NCI-H2081 treated with DMSO at 0.1 percent for 48 hours (cell line): ENCODE measurements at places on chromosomes 3 and 15.

DNA sequence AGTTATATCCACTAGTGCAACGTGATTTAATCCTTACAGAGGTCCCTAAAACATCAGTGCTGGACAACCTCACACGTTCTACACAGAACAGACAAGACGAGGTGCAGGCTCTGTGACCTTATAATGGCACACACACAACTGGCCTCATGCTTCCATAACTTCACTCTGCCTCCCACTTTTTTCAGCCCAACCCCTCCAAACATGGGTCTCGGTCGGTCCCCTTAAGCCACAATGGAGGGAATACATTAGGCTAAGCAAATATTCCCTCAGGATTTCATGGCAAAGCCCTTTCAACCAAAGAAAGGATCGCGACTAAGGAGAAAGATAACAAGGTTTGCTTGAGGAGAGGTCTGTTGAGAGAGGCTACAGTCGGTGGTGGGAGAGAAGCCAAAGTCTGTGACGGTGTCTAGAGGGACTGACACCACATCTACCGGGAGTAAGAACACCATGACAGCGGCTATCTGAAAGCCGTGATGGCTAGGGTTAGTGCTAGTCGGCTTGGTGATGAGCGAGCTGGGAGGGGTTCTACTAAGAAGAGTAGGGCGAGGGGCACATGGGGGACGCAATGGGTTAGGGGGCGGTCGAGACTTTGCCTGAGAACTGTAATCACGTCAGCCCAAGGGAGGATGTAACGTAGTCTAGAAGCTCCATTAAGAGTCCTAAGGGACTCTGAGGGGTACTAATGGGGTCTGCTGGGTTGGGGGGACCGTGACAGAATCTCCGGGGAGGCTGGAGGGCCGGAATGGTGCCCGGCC, 1.0 kb downstream of the MYO9A start:
- no peak for DNase-seq

GRCh38 chr15:80321853-80322252, 69.8 kb upstream of the CTXND1 start:
- DNase-seq, result no peak

DNA sequence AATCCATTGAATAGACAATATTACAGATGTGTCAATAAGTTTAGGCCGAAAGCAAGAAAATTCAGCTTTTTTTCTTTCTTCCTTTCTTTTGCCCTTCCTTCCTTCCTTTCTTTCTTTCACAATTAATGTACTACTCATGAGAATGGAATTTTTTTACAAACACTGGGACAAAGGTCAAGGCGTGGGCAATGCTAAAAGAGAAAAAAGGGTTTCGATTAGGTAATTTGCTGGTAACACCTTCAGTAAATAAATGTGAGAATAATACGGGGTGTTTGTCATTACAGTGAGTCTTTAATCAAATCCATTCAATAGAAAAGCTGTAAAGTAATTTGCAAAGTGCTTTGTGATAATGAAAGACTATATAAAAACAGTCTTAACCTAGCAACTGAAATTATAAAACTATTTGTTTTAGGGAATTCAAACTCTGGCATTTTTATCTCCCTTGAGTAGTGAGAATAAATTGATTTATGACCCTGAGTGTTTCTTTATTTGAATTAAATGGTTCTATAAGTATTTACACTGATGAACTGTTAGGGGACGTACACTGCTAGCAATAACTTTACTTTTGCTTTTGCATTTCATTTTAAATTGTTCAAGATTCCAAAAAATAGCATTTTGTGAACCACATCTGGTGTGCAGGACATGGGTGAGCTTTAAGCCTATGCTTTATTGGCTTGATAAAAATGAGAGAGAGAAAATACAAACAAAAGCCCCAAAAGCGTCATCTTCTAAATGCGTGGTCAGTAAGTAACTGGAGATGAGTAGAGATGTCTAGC, 104.2 kb upstream of the THRB start:
- no peak for DNase-seq

DNA sequence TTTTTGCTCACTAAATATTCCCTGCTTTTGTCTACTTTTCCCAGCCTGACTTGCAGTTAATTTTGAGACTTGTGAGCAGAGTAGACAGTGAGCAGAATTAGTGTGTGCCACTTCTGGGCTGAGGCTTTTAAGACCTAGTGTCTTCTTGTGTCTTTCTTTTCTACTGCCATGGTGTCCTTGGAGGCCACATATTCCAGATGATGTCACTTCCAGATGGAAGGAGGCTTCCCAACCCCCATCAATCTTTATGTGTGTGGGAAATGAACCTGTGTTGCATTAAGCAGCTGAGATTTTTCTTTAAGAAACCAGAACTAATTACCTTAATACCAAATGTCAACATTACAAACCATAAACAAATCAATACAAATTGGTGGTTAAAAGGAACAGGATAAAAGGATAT, 774.7 kb upstream of the ROBO1 start:
- DNase-seq, result no peak

DNA sequence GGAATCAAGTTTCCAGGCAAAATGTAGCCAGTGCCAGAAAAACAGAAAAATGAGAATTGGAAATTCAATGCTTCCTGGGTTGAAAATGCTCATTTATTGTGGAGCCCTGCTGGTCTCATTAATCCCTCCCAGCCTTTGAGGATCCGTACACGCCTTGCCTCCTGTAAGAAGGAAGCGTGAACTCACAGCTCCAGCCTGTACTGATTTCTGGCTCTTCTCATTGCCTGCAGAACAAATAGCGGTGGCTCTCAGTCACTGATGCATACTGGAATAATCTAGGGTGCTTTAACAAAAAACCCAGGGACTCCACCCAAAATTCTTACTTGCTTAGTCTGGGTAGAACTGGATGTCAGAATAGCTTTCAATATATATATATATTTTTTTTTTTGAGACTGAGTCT, 29.3 kb upstream of the SLC24A5 start:
- DNase-seq, result no peak

- no peak for DNase-seq
Measured at GRCh38 chr15:76127169-76127568, 67.4 kb downstream of the TMEM266 start.

DNA sequence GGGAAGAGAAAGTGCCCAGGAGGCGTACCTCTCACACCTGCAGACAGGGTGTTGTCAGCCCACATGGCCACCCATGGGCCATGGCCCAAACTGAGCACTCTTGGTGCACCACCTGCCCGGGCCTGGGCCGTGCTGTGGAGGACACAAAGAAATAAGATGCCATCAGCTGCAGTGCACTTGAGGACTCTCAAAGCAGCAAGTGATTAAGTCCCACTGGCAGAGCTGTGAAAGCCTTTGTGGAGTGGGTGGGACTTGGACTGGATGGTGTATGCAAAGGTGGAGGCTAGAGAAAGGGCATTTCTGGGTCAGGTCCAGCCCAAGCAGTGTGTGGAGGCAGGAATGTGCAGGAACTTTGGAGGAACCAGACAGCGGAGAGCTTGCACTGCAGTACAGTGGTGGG, 122.3 kb downstream of the MEGF11 start:
- no peak for DNase-seq

GRCh38 chr3:52777959-52778805, 783 bp downstream of the ITIH1 start:
- no peak for DNase-seq

GRCh38 chr15:45230245-45230965, 21.6 kb upstream of the SLC28A2 start:
- DNase-seq, result no peak

GRCh38 chr3:48826451-48826850, 21.2 kb downstream of the PRKAR2A start:
- DNase-seq, result no peak

GRCh38 chr15:71202712-71203111, 87.4 kb downstream of the THSD4 start:
- peak; percentile 61 for DNase-seq

- no peak for DNase-seq
Measured at GRCh38 chr3:14770591-14770990, 48.2 kb upstream of the FGD5 start.

GRCh38 chr15:22735781-22736180, 50.7 kb upstream of the NIPA1 start:
- DNase-seq, result no peak

DNA sequence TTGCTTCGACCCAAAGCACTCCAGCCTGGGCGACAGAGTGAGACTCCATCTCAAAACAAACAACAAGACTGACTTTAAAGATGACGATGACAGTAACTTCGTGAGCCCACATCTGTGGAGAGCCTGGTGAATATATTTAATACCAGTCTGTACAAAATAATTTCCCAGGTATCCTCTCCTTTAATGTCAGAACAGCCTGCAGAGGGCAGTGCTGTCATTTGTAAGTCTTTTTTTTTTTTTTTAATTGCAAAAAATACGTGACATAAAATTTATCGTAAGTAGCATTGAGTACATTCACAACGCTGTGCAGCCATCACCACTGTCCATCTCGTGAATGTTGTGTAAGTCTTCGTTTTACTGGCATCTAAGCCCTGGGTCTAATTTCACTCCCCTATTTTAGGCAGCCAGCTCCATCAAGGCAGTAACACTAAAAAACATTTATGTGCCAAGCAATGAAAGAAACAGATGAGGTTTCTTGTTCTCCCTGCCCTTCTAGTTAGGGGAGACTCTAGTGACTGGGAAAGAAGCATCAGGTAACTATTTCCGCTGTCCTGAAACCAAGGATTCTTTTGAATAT, 1.4 kb downstream of the HTD2 start:
- no peak for DNase-seq

GRCh38 chr3:151553888-151554287, 93.0 kb upstream of the IGSF10 start:
- DNase-seq, result no peak

DNA sequence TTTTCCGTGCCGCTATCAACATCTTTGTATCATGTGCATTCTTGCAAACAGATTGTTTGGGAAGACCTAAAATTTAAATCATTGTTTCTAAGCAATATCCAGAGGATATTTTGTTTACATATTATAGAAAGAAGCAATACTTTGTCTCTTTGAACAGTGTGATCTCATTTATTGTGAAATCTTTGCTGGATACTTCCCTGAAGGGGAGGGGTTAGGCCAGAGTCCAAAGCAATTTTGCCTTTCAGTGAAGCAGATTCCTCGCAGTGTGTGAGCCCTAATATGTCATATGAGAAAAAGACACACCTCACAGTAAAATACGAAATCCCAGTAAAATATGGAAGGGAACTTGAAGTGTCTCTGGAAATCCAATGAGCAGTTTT, 158.7 kb upstream of the SLCO3A1 start:
- DNase-seq, result no peak

GRCh38 chr3:89155811-89156210, 48.4 kb downstream of the EPHA3 start:
- DNase-seq, result no peak

- DNase-seq, result no peak
Measured at GRCh38 chr3:12746419-12746818, 12.6 kb downstream of the TMEM40 start.

DNA sequence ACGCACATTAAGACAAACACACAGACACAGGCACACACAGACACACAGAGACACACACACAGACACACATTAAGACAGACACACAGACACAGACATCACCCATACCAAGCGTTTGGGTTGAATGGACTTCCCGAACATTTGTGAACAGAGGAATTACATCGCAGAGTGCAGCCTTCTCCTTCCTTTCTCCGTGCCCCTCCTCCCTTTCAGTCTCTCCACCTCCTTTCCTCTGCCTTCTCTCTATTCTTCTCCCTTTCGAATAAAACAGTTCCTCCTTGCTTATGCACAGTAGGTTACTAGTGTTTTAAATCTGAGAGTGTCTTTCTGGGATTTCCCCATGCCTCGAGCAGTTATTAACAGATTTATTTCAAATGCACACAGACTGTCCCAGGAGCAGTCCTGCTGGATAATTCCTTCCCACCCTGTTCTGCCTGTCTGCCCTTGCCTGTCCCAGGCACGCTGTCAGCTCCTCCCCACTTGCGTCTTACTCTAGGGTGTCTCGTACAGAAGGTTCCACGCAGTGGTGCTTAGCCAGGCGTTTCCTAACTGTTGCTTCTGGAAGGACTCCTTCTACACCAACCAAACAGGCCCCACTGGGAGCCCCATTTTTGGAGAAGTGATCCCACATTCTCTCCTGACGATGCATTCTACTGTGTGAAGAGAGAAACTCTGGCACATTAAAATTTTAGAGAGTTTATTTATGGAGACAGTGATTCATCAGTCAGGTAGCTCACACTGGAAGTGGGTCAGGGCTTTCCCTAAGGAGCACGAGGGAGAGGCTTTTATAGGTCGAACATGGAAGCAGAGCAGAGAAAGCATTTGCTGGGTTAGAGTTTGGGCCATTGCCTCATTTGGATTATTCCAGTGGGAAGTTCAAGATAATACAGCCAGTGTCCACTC, 163.8 kb downstream of the SV2B start:
- no peak for DNase-seq

DNA sequence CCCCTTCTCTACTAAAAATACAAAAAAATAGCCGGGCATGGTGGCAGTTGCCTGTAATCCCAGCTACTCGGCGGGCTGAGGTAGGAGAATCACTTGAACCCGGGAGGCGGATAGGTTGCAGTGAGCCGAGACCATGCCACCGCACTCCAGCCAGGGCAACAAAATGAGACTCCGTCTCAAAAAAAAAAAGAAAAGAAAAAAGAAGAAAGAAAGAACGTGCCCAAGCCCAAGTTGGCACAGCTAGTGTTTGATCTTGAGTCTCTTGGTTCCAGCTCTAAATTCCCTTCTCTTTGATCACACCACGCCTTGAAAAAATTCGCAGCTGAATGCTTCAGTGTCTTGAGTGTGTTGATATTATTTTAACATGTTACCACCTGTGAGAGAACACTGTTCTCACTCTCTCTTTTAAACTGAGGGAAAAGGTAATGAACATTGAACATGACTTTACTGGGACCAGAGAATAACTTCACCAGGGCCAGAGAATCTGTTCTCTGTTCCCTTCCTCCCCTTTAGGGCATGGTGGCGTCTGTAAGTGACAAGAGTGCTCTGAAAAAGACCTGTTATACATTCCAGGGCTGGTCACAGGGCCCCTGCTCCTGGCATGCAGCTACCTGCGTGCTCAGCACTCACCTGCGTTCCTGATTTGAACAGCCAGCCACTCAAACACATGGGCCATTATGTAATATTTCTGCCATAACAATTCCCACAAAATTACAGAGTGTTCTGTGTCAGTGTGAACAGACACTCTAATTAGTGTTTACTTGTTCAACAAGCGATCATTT, 19.0 kb downstream of the SLCO3A1 start:
- no peak for DNase-seq

DNA sequence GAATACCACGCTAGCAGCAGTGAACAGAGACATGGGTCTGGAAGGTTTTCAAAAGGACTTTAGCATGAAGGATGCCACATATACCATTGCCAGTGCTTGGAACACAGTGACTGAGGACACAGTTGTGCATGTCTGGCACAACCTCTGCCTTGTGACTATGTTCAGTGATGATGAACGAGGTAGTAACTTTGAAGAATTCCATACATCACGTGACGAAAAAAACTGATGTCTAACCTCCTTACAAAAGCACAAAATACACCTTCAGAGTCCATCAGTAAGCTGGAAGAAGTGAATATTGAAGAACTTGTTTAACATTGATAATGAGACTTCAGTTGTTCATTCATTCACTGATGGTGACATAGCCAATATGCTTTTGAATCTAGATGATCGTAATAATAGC, 594.8 kb upstream of the GRM7 start:
- no peak for DNase-seq

GRCh38 chr3:133694288-133695268, 32.8 kb upstream of the TOPBP1 start:
- DNase-seq, result no peak
